ENCODE measurements at places on chromosomes 1 and 21.

DNA sequence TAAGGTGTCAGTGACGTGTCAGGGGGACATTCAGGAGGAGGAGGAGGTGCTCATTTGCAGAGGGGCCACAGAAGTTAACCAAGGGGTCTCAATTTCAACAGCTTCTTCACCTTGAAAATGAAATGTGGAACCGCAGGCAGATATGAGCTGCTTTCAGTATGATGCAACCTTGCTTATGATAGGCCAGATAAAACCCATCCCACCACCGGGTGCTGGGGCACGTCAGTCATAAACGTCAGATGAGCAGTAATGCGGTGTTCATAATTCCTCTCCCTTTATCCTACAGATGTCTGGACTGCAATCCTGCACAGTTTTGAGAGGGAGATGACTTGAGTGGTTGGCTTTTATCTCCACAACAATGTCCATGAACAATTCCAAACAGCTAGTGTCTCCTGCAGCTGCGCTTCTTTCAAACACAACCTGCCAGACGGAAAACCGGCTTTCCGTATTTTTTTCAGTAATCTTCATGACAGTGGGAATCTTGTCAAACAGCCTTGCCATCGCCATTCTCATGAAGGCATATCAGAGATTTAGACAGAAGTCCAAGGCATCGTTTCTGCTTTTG is 1.7 kb downstream of the PTGFR start:
- no peak for DNase-seq

GRCh38 chr1:173418107-173418985 is 58.8 kb upstream of the PRDX6 start:
- DNase-seq: no peak

DNA sequence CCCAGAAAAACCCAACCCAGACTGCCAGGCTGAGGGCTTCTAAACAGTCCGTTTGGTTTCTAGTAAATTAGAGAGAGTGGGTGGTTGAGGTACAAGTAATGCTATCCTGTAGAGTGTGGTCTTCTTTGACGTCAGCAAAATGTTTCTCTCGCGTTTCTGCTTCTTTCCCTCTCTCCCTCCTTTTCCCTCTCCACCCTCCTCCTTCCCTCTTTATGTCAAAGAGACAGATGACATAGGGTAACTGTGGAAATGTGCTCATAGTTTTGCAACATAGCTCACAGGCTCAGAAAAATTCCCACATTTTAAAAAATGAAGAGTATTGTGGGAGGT is 158.3 kb downstream of the TOMM20 start:
- DNase-seq: no peak

DNA sequence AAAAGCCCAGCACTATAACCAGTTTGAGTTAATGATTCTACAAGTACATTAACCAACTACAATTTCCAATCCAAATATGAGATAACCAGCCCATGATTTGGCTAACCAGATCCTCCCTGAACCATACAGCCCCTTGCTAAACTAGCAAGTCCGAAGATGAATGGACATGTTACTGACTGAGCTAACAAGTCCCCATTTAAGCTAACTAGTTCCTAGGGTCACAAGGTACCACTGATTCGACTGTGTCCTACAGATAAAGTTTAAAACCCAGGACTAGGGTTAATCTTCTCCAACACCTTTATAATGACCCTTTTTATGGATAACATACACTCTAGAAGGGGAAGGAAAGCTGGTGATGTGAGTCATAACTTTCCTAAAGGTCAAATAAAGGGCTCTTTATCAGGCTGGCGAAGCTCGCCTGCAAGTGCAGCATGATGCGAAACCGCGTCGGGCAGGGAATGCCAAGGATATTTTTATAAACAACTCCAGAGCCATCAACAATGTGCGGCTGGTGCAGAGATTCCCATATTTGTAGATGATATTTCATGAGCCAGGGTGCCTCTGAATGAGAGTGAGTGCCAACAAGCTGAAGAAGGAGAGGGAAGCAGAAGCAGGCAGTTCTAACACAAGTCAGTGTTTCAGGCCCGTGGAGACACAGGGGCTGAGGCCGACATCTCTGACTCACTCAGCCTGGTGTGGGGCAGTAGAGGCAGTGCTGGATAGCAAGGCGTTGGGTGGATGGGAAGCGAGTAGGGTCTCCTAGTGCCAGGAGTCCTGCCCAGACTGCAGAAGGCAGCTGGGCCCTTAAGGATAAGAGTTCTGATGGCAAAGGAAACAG is 75.6 kb upstream of the ROR1 start:
- DNase-seq: no peak
